ENCODE measurements at places on chromosomes 4 and X. TPM values are rescaled to one million over a fixed set of nuclear protein-coding genes. Genes with fewer than 3 reads are reported as not detected.

The GAGE12D gene
- not detected for total RNA-seq

- no peak for DNase-seq
Observed at GRCh38 chrX:109830704-109831206, 97.7 kb upstream of the ACSL4 start.

The MAGEA1 gene
- not detected for total RNA-seq

The PHEX gene
- 0.63 TPM for total RNA-seq

GRCh38 chr4:93659629-93660028, 168.9 kb upstream of the ATOH1 start:
- no peak for DNase-seq

The AKAP14 gene
- not detected for total RNA-seq

GRCh38 chrX:65932173-65933084, 107.5 kb downstream of the VSIG4 start:
- DNase-seq, result no peak

The HOPX gene
- 7.6 TPM for total RNA-seq

GRCh38 chr4:48033825-48034413, 17.3 kb downstream of the NIPAL1 start:
- DNase-seq, result peak; percentile 35

- no peak for DNase-seq
Observed at GRCh38 chrX:125532411-125533089, 212.9 kb downstream of the TEX13C start.

The GAB3 gene
- 6.7 TPM for total RNA-seq

Data from dermis microvascular lymphatic vessel endothelial cell (primary cell).